ENCODE measurements at places on chromosomes 3 and 15.
A peak's percentile ranks its signal among the peaks of the same experiment; 100 is the strongest.

- DNase-seq, result no peak
Measured at GRCh38 chr3:33807191-33807590, 8.8 kb downstream of the PDCD6IP start.

DNA sequence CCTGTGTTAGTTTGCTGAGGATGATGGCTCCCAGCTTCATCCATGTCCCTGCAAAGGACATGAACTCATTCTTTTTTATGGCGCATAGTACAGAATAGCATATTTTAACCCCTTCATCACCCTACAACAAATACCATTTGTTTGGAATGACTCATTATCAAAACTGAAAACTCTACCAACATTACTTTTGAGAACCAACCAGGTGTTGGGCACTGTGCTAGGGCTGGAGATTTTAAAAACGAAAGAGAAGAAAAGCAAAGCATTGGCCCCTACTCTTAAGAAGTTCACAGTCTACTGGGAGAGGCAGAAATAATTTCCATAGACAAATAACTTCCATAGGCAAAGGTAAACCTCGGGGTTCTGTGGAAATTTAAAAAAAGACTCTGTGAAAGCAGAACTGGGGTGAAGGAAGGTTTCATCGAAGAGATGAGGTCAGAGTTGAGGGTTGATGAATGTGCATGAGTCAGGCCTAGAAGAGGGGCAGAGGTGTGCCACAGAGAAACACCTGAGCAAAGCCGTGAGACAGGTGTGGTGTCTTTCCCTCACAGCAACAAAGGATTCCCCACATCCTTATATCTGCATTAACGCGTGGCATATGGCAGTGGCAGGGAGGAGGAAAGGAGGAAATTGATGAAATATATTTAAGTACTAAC, 51.0 kb downstream of the MCF2L2 start:
- DNase-seq, result no peak

DNA sequence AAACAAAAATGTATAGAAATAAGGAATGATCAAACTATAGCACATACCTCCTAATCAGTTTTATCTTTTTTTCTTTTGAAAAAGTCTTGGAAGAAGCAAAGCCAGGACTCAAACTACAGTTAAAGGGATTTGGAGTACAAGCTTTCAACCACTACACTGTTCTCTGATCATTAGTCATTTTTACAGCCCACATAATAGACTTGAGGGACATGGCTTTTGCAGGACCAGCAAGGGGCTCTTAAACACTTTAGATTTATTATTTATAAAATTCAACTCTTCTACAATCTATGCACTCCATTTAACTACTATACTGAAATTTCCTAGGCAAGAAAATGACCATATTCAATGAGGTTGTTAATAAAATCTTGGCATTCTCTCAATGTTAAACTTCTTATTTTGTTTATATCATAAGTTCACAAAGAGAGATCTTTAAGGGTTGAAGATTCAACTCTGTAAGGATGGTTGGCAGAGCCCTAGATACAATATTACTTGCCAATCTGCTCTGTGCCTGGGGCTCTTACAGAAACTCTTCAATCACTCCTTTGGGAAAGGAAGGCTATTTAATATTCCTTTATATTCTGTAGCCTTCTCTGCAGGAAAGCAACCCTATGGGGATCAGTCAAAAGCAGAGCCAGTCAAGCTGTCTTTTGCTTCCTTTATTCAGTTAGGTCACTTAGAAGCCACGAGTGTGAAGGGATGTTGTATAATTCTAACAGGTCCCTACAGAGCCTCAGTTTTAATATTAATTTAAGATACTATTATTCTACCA, 557.7 kb upstream of the SGO1 start:
- no peak for DNase-seq

DNA sequence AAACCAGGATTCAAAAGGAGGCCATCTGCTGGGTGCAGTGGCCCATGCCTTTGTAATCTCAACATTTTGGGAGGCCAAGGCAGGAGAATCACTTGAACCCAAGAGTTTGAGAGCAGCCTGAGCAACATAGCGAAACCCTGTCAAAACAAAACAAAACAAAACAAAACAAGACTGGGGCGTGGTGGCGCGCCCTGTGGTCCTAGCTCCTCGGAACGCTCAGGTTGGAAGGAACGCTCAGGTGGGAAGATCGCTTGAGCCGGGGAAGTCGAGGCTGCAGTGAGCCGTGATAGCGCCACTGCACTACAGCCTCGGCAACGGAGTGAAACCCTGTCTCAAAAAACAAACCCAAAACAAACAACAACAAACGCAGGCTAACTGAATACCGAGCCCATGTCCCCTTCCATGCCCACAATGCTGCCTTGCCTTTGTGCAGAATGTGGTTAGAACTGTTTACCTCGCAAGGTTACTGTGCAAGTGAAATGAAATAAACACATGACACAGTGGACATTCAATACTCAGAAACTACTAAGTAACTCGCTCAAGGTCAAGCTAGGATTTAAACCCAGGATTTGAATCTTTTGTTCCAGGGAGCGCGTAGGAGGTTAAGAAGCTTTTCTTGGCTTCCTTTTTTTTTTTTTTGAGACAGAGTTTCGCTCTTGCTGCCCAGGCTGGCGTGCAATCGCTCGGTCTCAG, 766 bp upstream of the EMC4 start:
- DNase-seq, result peak; percentile 64

- no peak for DNase-seq
Measured at GRCh38 chr15:98330258-98330657, 318.1 kb upstream of the IGF1R start.

GRCh38 chr3:194262176-194262924, 88.8 kb downstream of the CPN2 start:
- DNase-seq, result no peak

Data from erythroblast (primary cell).